ENCODE measurements at places on chromosomes 4 and X. TPM values are rescaled to one million over a fixed set of nuclear protein-coding genes. Genes with fewer than 3 reads are reported as not detected.

CT83 gene
- not detected for total RNA-seq

FAM184B gene
- 0.09 TPM for total RNA-seq

RHOXF2 gene
- total RNA-seq: not detected

- DNase-seq: no peak
These were observed 41.7 kb downstream of the VSIG4 start for GRCh38 chrX:65997978-65998717.

- no peak for DNase-seq
These were observed 552 bp downstream of the TCEAL9 start for GRCh38 chrX:103356858-103357257.

GRCh38 chr4:108834166-108834834, 71.4 kb upstream of the ETNPPL start:
- DNase-seq: no peak

GRCh38 chrX:37796805-37797204, 16.9 kb downstream of the CYBB start:
- no peak for DNase-seq

- DNase-seq: peak; percentile 46
These were observed 613 bp downstream of the GLRB start for GRCh38 chr4:157076578-157076947.
